Activated T-cell treated with anti-CD3 and anti-CD28 coated beads for 4 hours (primary cell): ENCODE measurements at places on chromosomes 6 and 20.
A peak's percentile ranks its signal among the peaks of the same experiment; 100 is the strongest.

GRCh38 chr6:15960740-15961634, 167.9 kb upstream of the MYLIP start:
- DNase-seq = no peak

DNA sequence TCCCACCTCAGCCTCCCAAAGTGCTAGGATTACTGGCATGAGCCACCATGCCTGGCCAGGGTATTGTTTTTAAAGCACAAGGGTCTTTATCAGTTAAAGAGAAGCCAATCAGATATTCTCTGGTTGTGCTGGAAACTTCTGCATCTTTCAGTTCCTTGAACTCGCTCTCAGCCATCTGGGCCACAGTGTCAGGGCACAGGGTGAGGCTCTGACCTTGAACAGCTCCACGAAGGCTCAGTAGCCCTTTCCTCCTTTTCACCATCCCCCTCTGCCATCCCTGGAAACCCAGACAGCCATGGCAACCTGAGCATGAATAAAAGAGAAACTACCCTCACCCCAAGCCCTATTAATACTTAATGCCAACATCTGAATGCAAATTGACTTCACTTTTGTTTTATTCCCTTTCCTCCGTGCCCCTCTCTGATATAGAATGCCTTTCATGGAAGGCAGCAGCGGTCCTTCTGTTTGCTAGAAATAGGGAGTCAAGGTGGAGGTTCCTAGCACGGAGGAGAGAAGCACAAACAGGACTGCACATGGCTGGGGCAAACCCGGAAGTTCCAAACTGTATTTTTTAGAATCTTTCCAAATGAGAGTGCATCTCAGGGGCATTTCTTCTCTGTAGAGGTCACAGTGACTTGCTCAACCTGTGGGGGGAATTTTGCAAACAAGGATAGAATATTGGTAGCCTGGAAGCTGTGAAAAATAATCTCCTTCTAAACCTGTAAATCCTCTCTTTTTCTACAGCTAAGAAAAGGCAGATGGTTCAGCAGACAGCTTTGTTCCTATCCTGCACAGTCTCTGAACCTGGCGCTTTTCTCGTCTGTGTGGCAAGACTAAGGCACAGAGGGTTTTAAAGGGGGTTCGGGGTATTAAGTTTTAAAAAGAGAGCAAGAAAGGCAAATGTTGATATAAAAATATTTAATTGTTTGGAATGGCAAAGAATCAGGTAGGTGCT, 176.4 kb upstream of the RREB1 start:
- no peak for DNase-seq

GRCh38 chr20:50379049-50379990, 130.9 kb upstream of the PTPN1 start:
- no peak for DNase-seq

DNA sequence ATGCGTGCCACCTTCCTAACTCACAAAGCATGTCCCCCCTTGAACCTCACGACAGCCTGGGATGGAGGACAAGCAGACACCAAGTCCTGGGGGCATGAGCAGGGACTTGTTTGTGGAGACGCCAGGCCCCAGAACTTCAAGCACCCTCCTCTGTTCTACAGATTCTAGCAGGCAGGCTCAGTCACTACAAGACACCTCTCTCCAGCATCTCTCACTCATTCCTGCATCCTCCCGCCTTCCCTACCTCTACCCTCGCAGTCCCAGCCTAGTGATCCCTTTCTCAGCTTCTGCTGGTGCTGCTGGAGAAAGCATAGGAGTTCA, 3.7 kb downstream of the LRP11 start:
- DNase-seq = no peak

- no peak for DNase-seq
Observed at GRCh38 chr20:60869087-60869486, 383.0 kb upstream of the CDH4 start.

- no peak for DNase-seq
Observed at GRCh38 chr20:21622097-21622857, 83.2 kb upstream of the PAX1 start.

DNA sequence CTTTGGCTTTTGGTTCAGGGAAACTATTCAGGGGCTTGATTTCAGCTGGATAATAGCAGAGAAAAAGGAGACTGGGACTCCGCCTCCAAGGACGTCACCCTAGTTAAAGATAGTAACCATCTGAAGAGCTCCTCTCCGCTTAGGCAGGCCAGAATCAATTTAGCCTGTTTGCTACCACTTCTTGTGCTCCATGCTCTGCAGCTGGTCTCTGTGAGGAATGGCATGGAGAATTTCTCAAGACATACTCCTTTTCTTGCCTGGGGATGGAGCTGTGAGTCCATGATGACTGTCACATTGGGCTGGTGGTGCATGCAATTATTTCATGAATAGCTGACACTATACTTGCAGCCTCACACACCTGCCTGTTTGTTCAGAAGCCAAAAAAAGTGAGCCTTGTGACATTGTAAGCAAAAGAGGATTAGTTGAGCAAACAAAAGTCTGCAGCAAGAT, 61.4 kb downstream of the TXLNB start:
- no peak for DNase-seq

- no peak for DNase-seq
Observed at GRCh38 chr6:109083657-109084056, 11.0 kb downstream of the SESN1 start.

DNA sequence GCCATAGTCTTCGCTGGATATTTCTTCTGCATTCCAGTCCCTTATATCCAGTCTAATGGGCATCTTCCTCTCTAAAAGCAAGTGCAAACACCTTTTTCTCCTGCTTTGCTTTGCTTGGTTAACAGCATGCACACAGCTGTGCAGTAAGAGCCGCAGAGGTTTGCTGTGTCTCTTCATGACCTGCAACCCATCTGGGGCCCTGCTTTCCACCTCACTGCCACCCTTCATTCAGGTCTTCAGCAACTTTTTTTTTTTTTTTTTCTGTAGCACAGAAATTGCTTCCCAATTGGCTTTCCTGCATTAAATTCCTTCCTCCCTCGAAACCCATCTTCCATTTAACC, 14.4 kb downstream of the NEDD9 start:
- DNase-seq = no peak

DNA sequence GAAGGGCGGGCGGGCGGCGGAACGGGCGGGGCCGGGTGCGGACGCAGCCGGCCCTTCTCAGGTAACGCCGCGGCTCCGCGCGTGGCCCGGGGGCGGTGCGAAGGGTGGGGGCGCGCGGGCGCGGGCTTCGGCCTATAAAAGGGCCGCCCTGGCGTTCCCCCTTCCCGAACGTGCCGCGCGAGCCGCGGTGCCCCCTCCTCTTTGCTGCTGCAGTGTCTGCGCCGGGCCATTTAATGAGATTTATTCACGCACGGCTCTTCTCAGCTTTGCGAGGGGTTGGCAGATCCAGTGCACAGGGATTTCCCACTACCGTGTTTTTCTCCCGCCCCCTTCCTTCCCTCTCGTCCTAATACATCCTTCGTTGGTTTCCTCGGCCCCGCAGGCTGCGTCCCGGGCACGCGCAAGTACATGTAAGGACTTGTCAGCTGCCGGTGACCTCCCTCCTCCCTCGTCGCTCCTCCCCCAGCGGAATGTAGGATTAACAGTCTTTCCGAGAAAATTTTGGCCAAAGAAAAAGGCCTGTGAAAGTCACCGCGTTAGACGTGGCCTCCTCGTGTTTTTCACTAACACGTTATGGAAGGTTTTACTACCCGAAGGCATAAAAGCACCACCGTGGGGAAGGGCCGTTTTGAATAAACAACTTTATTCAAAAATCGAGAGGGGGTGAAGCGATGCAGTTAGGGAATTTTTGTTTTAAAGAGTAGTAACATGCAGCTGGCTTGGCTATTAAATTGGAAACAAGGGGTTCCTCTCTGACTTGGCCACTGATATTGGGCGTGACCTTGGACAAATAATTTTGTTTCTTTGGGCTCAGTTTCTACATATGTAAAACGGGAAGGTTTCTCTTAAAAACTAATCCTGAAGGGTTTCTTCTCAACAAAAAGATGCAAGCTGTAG, 966 bp upstream of the REV3L start:
- DNase-seq = peak; percentile 58

- no peak for DNase-seq
Observed at GRCh38 chr20:35887393-35888064, 66.8 kb downstream of the SCAND1 start.

- no peak for DNase-seq
Observed at GRCh38 chr20:62241506-62241905, 3.2 kb downstream of the OSBPL2 start.

DNA sequence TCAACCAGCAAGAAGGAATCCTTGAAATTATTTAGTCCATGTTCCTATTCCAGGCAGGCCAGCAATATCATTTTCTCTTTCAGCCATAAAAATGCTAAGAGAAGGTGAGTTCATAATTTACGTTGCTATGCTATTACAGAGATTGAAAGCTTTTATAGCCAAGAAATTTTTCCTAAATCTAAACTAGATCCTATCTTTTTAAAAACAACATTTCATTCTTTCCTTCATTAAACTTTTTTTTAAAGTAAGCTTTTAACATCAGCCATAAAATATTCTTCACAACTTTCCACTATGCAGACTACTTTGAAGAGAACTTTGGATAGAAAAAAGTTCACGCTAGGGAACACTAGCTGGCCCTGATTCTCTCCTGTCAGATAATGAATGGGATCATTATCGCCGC, 159.8 kb downstream of the RPS12 start:
- DNase-seq = no peak

DNA sequence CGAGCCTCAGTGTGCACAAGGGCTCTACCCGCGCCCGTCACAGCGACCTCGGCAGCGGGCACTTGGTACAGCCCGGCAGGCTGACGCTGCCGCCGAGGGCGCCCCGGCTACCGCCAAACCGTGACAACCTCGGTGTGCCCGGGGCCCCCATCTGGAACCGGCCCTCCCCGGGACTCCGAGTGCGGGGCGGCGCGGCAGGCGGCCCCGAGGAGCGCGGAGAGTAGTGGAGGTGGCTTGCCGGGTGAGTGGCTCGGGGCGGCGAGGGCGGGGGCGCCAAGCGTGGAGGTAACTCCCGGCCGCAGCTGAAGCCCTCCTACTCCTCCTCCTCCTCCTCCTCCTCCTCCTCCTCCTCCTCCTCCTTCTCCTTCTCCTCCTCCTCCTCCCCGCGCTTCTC, at the start of gene ISM1:
Gene ISM1 (plus strand): TSS at position 371 of the 394 bp plus-strand sequence. CDS start 503 bp downstream, outside the sequence.
- peak; percentile 27 for DNase-seq

GRCh38 chr20:57840066-57840465, 130.3 kb upstream of the PMEPA1 start:
- no peak for DNase-seq

GRCh38 chr20:16098890-16099639, 474.2 kb downstream of the KIF16B start:
- no peak for DNase-seq

GRCh38 chr6:53616450-53617357, 48.9 kb downstream of the KLHL31 start:
- no peak for DNase-seq

DNA sequence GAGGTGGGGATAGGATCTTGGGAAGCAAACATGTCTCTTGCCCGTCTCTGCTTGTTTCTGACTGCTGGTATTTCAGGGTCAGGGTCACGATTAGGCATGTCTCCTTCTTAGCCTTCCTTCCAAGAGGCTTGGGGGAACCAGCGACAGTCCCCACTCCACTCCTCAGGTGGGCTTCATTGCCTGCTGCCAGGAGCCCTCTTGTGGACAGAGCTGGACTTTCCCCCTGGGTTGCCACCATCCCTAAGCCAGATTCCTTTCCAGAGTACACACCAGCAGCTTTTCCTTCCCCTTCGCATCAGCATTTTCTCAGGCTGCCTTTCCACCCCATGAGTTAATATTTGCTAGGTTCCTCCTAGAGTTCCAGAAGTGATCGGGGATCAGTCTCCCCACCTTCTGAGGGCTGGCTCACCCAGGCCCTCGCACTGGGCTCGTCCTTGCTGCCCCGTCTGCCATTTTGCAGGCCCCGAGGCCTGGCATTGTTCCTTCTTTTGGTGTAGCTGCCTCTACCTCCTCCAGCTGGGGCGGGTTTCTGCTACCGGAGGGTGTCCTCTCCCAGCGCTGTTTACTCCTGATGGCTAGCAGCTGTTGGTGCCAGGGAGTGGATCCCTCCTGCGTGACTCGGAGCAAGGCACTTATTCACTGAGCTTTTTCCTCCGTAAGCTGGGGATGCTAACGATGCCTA, 8.8 kb upstream of the C20orf144 start:
- DNase-seq = no peak

DNA sequence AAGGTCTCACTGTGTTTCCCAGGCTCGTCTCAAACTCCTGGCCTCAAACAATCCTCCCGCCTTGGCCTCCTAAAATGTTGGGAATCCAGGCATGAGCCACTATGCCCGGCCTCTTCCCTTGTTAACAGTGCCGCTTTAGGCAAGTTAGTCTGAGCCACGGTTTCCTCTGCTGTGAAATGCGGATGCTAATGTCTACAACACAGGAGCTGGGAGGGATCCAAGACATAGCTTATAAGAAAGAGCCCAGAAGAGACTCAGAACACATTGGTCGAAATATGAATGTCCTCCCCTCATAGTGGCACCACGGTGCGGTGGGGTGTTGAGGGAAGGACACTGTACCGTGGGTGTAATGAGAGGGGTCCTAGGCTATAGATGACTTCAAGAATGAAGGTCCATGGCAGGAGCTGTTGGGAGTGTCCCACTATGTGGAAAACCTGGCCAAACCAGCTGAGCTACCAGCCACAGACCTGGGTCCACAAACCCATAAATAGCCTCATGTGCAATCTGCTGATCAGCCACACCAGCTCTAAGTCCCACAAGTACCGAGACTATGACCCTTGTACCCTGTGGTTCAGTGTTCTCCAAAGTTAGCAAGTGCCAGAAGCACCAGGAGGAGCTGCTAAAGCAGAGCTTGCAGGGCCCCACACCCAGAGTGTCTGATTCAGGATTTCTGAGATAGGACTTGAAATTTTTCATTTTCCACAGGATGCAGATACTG, 57.8 kb upstream of the ZFAND3 start:
- DNase-seq = no peak

- DNase-seq = no peak
Observed at GRCh38 chr20:10376270-10377075, 57.5 kb downstream of the MKKS start.

DNA sequence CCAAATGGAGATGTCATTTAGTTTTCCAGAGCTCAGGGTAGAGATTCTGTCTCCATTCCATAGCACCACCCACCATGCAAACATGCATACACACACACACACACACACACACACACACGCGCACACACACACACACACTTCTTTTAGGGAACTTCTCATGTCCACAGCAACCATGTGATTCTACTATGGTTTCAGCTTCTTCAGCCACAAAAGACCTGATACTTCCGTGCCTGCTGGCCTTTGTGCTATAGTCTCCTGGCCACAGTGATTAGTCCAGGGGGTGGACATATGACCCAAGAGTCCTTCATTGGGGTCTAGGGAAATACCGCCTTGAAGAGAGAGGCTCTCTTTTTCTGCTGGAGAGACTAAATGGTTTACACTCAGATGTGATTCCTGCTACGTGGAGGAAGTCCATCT, 53.5 kb downstream of the CARMIL1 start:
- no peak for DNase-seq
